ENCODE measurements at places on chromosomes 7 and 10.

DNA sequence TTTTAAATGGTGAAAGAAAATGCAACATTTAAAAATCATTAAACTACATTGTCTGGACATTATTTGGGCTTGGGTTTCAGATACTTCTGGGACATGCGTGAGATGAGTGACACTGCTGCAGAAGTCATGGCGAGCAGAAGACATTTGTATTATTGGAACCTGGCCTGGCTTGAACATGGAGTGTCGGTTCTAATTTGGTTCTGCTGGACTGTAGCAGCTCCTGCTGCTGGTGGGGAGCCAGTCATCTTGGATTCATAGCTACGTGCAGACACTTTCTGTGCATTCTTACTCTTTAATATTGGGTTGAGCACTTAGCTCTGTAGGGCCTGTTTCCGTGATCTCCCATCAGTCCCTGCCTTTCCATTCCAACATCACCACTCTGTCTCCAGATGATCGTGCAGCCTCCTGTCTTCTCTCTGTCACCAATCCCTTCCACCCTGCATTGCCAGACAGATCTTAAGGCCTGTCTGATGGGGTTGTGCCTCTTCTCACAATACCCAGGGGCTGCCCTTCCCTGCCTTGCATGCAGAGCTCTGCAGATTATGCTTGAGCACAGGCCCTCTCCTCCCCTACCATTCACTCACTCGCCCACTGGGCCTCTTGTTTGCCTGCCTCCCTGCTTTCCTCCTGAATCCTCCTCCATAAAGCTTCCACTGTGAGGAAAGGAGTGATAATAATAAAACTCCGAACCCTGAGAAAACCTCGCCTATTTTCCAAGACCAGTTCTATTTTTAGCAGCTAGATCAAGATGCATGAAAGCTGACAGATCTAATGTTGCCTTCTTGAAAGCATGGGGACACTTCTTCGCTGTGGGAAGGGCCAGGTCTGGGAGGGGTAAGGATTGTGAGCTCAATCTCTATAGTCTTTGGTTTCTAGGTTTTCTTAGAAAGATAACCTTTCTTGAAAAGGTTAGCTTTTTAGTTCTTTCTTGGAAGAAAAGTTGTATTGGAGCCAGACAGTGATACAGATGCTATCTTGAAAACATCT, 32.9 kb downstream of the CELF2 start:
- DNase-seq, result no peak

DNA sequence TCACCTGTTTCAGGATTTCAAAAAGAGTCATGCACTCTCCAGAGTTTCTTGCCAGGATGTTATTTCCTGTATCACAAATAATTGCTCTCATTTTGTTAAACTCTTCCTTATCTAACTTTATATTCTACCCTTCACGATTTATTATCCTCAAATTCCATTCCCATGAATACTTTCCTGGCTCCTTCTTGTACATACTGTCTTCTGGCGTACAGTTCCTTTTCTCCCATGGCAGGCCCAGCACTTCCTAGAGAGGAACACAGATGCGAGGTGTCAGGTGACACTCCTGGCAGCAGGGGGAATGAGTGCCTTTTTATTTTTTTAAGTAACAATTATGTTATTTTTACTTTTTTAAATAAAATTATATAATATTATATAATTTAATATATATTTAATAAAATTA, 411.9 kb downstream of the TFEC start:
- no peak for DNase-seq

- no peak for DNase-seq
These were observed 133.9 kb upstream of the FEZF1 start for GRCh38 chr7:122438492-122438891.

DNA sequence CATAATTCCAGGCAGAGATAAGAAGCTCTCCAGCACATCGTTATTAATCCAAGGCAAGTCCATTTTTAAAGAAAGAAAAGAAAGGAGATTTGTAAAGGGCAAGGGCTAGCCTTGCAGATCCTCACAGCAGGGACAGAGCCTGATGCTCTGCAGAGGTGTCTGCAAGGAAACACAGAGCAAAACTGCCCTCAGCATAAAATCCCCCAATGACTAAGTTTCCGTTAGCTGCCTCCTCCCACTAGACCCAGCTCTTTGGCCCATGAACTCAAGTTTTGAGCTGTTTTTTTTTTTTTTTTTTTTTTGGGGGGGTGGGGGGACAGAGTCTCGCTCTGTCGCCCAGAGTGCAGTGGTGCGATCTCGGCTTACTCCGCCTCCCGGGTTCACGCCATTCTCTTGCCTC, 300.7 kb downstream of the MTERF1 start:
- no peak for DNase-seq
